Calu3 (cell line): ENCODE measurements at places on chromosomes 1 and 21.
A peak's percentile ranks its signal among the peaks of the same experiment; 100 is the strongest.

- DNase-seq, result no peak
Observed at GRCh38 chr1:239858529-239858928, 233.2 kb upstream of the FMN2 start.

DNA sequence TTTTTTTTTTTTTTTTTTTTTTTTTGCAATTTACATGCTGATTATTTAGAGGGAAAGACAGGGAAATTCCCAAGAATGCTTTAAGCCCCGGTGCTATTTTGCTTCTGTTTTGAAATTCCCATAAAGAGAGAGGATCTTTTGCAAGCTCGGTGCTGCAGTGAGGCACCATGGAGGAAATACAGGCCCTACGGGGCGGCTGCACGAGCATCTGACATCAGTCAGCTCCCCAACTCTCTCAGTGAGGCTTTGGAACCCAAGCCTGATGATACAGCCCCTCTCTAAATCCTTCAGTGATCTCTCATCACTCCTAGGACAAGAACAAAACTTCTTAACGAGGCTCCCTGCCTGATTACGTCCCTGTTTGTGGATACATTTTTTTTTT is 791 bp upstream of the CHI3L1 start:
- DNase-seq, result no peak

DNA sequence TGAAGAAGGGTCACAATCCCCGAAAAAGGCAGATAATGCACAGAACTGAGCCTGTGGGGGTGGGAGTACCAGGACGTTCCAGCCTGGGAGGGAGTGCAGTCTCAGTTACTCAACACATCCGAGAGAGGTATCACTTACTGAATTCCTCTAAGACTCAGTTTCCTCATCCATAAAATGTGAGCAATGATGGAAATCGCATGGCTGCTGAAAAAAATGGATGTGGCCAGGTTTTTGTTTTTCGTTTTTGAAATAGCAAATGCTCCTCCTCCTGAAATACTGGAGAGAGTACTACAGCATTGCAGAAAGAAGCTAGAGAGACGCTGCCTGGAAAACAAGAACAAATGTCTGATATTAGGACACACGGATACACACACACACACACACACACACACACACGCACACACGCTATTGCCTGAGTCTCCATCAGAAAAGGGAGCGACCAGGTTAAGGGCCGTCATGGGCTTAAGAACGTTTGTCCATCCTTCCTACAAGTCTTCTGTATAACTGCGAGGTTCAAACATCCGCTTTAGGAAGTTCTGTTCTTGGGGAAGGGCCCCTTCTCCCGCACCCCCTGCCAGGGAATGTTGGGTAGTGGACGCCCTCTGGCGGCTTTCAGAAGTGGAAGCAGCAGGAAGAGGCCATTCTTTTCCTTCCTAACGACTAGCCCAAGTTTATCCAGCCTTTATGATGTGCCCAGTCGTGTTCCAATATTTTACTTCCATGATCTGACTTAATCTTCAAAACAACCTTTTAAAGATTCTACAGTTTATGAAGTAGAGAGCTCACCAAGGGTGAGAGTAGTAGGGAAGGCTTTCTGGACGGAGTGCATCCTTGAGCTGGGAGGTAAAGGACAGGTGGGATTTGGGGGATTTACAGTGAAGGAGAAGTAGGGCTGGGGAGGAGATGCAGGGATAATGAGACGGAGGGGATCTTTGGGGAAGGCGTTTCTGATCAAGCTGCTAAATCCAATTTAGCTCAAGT is 699 bp upstream of the NES start:
- peak; percentile 70 for DNase-seq

- DNase-seq, result no peak
Observed at GRCh38 chr1:51115714-51116404, 13.8 kb downstream of the C1orf185 start.

- DNase-seq, result no peak
Observed at GRCh38 chr1:189513091-189513490, 964.6 kb downstream of the BRINP3 start.

DNA sequence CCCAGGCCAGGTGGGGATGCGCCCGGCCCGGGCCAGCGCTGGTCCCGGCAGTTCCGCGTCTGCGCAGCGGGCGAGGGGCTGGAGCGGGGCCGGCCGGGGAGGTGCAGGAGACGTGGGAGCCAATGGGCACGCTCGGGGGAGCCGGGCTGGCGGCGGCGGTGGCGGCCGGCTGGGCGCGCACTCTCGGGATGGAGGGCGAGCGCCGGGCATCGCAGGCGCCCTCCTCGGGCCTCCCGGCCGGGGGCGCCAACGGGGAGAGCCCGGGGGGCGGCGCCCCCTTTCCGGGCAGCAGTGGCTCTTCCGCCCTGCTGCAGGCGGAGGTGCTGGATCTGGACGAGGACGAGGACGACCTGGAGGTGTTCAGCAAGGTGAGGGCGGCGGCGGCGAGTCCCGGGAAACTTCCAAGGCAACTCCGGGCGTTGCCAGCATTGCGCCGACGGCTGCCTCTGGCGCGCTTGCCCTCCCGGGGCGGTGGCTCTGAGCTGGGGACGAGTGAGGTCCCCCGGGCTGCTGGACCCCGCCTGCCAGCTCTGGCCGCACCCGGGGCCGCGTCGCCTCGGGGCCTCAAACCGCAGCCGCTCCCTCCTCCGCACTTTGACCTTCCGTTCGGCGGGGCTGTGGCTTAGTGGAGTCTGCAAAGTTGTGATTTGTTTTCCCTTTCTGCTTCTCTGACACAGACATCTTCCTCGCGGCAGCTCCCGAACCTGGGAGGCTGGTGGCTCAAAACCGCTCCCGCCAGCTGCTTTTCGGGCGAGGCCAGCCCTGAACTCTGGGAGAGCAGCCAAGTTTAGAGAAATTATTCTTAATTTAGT is at the start of gene SNX7:
TSS of gene SNX7 (plus strand) at position 178 of the 812 bp plus-strand sequence. CDS start at position 189, 11 bp downstream.
- DNase-seq, result peak; percentile 84

DNA sequence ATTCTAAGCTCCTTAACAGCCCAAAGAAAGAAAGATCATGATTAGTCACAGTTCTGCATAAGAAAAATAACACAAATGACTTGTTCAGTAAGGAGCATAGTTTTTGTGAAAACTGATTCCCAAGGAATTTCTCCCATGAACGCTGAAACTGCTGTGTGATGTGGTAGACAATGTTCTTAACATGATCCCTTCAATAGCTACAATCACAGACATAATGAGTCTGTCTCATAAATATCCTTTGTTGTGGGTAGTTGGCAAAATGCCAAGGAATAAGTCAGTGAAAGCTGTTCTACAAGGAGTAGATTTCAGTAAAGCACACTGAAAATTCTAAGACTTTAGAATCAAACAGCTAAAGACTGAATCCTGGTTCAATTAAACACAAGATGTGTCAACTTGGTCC is 404.8 kb downstream of the HLX start:
- DNase-seq, result no peak

GRCh38 chr21:29586696-29587095 is 288.0 kb downstream of the BACH1 start:
- no peak for DNase-seq

- peak; percentile 23 for DNase-seq
Observed at GRCh38 chr1:40650075-40650474, 15.4 kb downstream of the RIMS3 start.

DNA sequence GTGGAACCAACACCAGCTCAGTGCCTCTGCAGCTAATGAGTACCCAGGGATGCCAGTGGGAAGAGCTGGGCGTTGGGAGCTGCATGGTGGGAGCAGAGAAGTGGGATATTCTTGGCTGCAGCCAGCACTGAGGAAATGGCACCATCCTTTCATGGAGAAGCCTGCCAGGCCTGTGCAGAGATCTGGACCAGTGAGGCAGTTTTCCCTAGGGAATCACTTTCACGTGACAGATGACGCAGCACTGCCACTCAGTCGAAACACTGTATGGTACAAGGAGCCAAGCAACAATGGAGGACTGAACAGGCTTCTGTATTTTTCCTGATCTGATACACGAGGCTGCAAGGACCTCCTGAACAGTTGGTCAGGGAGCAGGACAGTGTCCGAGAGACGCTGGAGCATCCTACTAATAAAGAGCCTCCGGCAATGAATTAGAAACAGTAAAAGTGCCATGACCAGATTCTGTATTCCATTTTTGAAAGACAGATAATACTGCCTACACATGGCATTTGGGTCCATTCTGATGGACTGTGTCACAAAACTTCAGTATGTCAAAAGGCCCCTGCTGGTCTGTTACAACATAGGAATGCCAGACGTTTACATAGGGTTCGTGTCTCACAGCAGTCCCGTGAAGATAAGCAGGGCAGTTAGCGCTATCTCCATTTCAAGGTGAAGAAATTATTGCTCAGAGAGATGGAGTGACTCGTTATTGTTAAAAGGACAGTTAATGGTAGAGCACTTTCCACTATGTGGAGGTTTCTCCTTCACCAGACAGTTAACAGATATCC is 44.0 kb upstream of the LMO4 start:
- DNase-seq, result no peak

- DNase-seq, result no peak
Observed at GRCh38 chr1:199780948-199781670, 246.4 kb upstream of the NR5A2 start.

- DNase-seq, result peak; percentile 24
Observed at GRCh38 chr21:32921632-32922230, 104.0 kb upstream of the OLIG2 start.

- DNase-seq, result no peak
Observed at GRCh38 chr1:59218521-59219236, 78.2 kb upstream of the FGGY start.

GRCh38 chr1:192809307-192810252 is 741 bp downstream of the RGS2 start:
- DNase-seq, result peak; percentile 26

GRCh38 chr1:74818661-74819456 is 85.9 kb downstream of the TYW3 start:
- DNase-seq, result no peak

- peak; percentile 73 for DNase-seq
Observed at GRCh38 chr1:26357121-26357602, 3.2 kb upstream of the CRYBG2 start.

DNA sequence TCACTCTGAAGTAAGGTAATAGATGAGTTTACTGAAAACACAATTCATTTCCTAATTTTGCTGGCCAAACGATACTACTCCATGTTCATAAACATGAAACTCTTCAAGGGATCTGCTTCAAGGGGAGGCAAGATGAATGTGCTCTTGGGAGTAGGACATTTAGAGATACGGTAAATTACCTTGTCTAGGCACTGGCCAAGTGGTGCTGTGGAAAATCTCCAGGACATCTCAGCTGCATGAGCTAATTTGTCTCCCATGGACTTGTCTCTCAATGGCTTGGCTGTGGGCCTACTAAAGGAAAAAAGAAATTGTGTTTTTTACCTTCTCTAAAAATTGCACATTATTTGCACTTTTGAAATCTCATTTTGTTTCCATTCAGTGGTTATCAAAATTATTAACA is 780.6 kb downstream of the LTN1 start:
- DNase-seq, result no peak

GRCh38 chr1:33280091-33280661 is 23.9 kb downstream of the ZNF362 start:
- no peak for DNase-seq

GRCh38 chr1:78095593-78095992 is 49.8 kb downstream of the GIPC2 start:
- DNase-seq, result no peak

GRCh38 chr21:37744551-37744950 is 171.7 kb downstream of the KCNJ6 start:
- DNase-seq, result no peak

GRCh38 chr1:112544011-112544688 is 35.4 kb downstream of the WNT2B start:
- peak; percentile 19 for DNase-seq

DNA sequence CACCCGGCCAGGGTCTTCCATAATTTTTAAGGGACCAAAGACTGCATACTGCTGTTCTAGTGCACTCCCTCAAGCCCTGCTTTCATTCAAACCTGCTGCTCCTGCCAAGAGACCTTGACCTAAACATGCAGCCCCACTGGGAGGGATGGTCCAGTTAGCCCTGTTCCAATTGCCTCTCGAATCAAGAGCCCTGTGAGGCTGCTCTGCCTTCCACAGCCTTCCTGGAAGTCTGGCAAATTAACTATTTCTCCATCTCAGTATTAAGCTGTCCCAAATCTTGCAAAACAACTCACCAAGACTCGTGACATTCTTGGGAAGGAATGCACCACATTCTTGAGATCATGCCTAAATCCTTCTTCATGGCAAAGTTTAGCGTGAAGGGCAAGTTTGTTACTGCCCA is 231.3 kb downstream of the C1orf94 start:
- DNase-seq, result no peak

GRCh38 chr1:37400466-37401225 is 73.7 kb upstream of the ZC3H12A start:
- no peak for DNase-seq

DNA sequence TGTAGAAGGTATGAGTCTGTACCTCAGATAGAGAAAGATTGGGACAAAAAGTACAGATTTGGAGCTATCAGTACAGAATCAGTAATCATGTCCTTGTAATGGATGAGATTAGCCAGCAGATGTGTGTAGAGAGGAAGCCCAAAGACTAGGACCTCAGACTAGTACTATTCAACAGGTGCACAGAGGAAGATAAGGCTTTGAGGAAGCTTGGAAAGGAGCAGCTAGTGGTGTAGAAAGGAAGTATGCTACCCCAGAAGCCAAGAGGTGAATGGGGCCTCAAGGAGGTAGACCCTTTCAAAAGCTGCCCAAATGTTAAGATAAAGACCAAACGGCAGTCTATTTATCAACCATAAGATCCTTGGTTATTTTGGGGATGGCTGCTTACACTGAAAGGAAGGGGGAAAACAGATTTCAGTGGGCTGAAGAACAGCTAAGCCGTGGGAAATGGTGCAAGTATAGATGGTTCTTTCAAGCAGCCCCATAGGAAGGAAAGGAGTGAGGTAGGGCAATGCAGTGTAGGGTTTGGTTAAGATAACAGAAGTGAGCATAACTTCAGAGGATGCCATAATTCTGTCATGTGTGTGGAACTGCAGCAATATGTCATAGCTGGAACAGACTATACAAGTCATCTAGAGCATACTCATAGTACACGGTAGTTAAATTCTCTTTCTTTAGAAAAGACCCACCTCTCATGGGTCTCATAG is 221.7 kb downstream of the HHIPL2 start:
- DNase-seq, result no peak
